Fibroblast of the aortic adventitia (primary cell): ENCODE measurements at places on chromosomes 12 and 14. TPM values are rescaled to one million over a fixed set of nuclear protein-coding genes. Genes with fewer than 3 reads are reported as not detected.
A peak's percentile ranks its signal among the peaks of the same experiment; 100 is the strongest.

GRCh38 chr12:42130672-42131402, 13.8 kb downstream of the GXYLT1 start:
- peak; percentile 56 for DNase-seq

SLC8A3 gene
- total RNA-seq, result not detected in 2 replicates

AKAP6 gene
- total RNA-seq, result 0.33 and 2.2 TPM in 2 replicates

- peak; percentile 87 for DNase-seq
Observed at GRCh38 chr14:102063109-102063807, 23.6 kb downstream of the HSP90AA1 start.

DNA sequence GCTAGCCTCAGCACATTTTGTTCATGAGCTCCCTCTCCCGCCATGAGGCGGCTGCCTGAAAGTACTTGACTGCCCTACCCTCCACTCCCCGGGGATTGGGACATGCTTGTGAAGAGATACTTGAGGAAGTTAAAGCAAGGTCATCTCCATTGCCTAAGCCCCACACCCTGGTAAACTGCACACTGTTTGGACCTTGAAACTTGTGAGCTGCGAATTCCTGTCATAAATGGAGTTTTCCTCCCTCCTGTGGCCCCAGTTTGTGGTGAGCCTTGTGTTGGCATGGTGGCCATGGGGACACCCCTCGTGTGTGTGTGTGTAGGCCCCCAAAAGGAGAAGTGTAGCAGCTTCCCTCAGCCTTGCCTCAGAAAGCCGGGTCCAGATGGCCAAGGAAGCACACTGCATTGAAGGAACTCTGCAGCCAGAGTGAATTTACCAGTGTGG, 395.5 kb downstream of the ZFP36L1 start:
- no peak for DNase-seq

- no peak for DNase-seq
Observed at GRCh38 chr12:34604227-34604626, 581.9 kb downstream of the ALG10 start.

DNA sequence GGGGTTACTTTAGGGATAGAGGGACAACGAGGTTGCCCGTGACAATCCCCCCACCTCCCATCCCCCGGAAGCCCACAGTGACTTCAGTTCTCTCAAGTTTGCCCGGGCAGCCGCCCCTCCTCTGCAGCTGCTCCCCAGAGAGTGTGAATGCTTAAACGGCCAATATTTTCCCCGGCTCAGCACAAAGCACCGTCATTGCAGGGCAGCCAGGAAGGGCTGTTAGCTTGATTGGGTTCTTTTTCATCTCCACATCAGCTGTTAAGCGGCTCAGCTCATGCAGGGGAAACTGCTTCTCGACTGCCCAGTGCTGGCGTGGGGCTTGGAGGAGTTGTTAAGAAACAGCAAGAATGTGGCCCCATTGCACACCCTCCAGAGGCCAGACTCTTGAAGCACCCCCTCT, 120.5 kb upstream of the NCOR2 start:
- DNase-seq, result peak; percentile 70

GRCh38 chr14:101731187-101732080, 30.1 kb upstream of the PPP2R5C start:
- peak; percentile 51 for DNase-seq

DNA sequence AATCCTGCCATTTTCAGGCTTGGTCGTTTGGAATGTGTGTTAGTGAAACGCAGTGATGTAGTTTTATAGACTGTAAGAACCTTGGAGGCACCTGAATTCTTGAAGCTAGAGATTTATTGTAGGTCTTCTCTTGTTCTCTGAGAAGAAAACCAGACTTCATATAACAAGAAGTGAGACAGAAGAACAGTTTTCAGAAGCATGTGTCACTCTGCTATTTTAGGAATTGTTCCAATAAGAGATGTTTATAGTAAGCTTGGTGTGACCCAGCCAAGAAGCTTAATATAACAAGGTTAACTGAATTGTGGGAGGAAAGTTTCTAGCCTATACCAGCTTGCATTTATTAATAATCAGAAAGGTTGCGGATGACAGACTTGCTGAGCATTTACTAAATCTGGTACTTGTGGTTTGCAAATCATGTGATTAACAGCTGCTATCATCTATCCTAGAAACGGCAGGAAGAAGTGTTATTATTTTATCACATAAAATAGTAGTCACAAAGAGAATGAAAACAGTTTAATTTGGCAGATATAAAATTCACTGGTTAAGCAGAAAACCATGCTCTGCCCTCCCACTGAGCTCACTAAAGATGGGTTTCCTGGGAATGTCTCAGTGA, 49.2 kb upstream of the BCAT1 start:
- DNase-seq, result peak; percentile 74

GRCh38 chr14:61644834-61645233, 50.5 kb upstream of the HIF1A start:
- DNase-seq, result no peak

DNAH10 gene
- 0.18 and 0.82 TPM in 2 replicates for total RNA-seq

CHST11 gene
- total RNA-seq, result 10.8 and 13.4 TPM in 2 replicates

GRCh38 chr12:39393890-39394289, 49.0 kb downstream of the KIF21A start:
- DNase-seq, result no peak

GRCh38 chr14:42470427-42470719, 863.7 kb downstream of the LRFN5 start:
- no peak for DNase-seq

DNA sequence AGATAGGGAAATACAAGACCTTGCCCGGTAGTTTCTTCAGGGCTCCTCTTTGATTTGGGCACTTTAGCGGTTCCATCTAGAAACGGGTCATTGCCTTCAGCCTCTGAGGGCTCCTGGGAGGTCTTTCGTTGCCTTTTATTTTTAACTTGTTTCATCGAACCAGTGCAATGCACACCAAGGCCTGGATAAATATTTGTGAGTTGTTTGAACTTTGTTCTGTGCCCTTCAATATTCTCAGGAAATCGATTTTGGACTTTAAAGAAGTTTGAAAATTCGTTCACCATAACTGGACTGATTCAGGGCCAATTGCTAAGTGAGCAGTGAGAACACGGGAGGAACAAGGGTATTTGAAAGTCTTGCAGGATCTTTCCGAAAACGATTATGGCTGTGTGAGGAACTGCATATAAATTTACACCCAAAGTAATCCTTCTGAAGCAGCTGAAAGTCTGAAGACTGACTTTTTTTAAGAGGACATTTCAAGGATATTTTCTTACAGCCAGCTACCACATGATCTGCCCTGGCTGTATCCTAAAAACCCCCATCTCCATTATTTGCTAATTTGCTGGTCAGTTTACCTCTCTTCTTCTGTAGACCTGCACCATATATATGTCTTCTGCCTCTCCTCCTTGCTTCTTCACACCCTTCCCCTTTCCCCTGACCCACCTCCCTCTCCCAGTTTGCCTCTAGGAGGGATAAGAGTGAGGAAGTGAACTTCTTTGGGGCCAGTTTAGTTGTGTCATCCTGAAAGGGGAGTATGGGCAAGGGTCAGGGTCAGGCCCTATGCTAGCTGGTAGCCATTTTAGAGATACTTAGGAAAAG, 8.0 kb downstream of the DUSP6 start:
- DNase-seq, result no peak
